ENCODE measurements at places on chromosomes 4 and X.

DNA sequence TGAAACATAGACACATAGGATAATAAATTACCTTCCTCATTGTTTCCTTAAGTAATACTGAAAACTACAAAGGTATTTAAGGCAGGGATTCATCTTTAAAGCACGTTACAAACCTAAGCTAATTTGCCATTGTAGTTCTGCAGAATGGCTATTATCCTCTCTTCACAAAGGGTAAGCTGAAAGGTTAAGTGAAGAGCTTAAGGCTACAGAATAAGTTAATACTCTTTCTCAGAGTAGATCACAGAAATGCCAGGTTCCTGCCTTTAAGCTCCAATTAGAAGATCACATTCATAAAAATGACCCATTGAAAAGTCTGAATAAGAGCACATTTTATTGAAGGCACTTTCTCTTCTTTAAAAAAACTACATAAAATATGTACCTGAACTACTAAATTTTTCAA is 42.1 kb upstream of the PRDM5 start:
- DNase-seq: no peak

GRCh38 chr4:173609158-173609557 is 79.1 kb upstream of the HAND2 start:
- no peak for DNase-seq

DNA sequence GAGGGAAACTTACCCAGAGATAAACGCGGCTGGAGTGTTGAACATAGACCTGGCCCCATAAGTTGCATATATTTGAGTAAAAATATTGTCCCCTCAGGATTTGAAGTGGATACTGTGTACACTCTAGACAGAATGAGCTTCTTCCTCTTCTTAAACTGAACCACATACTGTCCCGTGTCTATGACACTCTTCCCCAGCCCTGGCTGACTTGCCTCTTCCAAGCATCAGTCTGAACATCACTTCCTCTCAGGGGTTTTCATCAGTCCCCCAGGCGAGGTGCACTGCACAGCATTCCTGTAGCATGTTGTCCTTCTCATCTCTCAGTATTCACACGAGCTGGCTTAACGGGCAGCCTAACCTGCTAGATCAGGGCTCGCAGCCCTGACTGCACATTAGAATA is 80.5 kb upstream of the TMEM150C start:
- DNase-seq: no peak

GRCh38 chrX:153870288-153870690 is 15.7 kb downstream of the L1CAM start:
- DNase-seq: no peak

- DNase-seq: no peak
Measured at GRCh38 chr4:128917781-128918180, 108.3 kb downstream of the JADE1 start.

DNA sequence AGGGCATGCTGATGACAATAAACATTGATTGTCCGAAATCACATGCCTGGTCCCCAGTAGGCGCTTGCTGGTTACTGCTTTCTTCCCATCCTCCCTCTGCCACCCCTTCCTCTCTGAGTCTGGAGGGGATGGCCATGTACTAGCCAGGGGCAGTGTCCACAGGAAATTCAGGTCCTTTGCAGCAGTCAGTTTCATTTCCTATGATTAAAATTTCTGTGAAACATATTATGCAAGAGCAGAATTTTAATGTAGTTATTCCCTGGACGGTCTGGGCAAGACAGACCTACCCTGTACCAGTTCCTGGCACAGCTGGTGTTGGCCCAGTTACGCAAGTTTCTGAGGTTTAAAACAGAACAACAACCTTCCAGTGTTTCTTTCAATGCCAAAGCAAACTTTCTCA is 28.2 kb upstream of the TLR2 start:
- no peak for DNase-seq

Data from stimulated activated CD4-positive, alpha-beta T cell treated with anti-CD3 and anti-CD28 coated beads, Interleukin-15, amount 100 ng/mL, for 1 hour (primary cell).